ENCODE measurements at places on chromosomes 3 and 15.

- DNase-seq = no peak
Measured at GRCh38 chr3:112745567-112746248, 101.0 kb downstream of the CD200R1L start.

GRCh38 chr15:55928955-55929354 lies 64.5 kb downstream of the NEDD4 start:
- DNase-seq = no peak

DNA sequence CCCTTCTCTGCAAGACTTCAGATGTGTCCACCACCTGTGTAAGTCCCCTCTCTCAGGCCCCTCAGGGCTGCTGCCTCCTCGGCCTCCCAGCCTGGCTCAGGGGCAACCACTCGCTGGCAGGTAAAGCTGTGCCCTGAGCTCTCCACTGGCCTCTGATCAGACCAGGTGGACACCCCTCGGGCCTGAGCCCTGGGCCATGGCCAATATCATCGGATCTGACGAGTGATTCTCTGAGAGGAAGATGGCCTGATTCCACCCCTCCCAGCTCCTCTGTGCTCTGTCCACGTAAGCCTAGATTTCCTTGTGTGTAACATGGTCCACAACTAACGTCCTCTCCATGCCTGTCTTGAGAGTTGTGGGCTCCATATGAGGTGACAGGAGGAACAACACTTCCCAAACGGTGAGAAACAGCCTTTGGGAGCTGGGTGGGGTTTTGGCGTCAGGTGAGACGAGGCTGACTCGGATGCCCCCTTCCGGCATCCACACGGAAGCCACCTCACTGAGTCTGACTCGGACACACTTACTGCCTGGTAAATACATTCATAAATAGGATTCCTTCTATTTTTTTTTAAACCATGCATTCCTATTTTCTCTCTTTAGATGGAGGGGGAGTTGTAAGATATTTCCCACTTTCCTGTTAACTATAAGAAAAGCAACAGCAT lies 86.8 kb downstream of the NUP210 start:
- DNase-seq = no peak

GRCh38 chr3:23501201-23501802 lies 298.2 kb downstream of the UBE2E2 start:
- no peak for DNase-seq

GRCh38 chr3:30281526-30281925 lies 324.9 kb upstream of the TGFBR2 start:
- DNase-seq = no peak

DNA sequence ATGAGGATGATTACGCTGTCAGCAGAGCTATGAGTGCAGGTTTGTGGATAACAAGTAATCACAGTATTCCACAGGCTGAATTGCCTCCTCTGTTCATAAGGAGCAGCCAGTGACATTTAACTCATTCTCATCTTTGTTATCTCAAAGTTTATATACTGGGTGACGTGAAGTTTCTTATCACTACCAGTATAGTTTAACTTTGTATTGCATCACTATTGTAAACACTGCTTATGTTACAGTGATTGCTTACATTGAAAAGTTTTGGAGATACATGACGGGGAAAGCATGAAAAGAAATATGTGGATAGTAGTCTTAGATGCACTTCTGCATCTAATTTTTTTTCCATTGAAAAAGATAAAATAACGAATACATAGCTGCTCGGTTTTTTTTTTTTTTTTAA lies 429.7 kb downstream of the VGLL3 start:
- no peak for DNase-seq

DNA sequence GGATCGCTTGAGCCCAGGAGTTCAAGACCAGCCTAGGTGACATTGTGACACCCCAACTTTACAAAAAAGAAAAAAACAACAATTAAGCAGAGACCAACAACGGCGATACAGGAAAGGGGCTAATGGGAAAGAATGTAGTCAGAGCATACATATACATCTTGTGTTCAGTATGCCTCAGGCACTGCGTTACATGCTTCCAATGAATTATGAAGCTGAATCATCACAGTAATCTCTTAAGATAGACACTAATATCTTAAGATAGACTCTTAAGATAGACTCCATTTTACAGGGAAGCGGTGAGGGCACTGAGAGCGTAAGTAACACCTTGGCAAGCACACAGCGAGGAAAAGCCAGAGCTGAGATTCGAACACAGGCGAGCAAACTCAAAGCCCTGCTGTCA lies 6.1 kb upstream of the LDHAL6B start:
- no peak for DNase-seq

DNA sequence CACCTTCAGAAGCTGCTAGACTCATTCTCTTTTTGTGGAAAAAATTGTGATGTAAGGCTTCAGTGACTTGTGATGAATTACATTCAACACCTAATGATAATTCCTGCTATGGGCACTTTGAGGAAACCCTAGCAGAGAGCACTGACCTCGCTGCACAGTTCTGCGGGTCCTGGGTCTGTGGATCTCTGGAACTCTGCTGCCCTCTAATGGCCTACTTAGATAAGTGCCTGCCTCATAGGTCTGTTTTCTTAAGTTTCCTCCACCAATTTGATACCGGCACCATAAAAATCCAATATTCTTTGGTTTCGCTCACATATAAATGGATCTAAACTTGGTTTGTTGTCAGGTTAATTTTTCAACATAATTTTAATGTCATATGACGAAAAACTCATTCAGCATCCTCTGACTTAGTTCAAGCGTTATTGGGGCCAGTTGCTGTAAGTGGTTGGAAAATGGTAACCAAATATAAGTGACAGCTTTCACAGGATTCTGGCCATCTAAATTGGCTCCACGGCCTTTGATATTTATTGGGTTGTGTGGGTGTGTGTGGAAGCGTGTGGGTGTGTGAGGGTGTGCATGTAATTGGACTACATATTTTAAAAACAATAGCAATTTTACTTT lies 10.4 kb downstream of the SLITRK3 start:
- peak; percentile 66 for DNase-seq

GRCh38 chr15:39554746-39555387 lies 26.0 kb upstream of the THBS1 start:
- DNase-seq = no peak

GRCh38 chr15:90382320-90382719 lies 5.7 kb upstream of the IQGAP1 start:
- DNase-seq = no peak

DNA sequence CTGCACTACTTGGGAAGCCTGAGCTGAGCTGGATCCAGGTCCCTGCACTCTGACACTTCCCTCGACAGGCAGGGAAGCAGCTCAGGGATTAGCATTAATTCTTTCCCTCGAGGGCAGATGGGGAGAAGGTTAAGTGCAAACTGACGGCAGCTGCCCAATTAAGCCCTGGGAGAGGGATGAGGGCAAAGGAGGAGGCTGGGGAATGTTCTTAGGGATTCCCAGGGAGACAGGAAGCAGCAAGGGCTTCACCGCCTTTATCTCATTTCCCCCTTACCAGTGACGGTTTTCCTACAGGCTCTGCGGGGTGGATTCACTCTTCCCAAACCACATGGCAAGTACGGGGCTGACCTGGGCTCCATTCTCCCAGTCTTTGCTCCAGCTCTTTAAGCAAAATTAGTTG lies 519.0 kb upstream of the PROK2 start:
- DNase-seq = no peak

GRCh38 chr3:15430624-15431023 lies 3.2 kb downstream of the EAF1 start:
- no peak for DNase-seq

- no peak for DNase-seq
Measured at GRCh38 chr15:58604455-58604923, 145.0 kb downstream of the ADAM10 start.

DNA sequence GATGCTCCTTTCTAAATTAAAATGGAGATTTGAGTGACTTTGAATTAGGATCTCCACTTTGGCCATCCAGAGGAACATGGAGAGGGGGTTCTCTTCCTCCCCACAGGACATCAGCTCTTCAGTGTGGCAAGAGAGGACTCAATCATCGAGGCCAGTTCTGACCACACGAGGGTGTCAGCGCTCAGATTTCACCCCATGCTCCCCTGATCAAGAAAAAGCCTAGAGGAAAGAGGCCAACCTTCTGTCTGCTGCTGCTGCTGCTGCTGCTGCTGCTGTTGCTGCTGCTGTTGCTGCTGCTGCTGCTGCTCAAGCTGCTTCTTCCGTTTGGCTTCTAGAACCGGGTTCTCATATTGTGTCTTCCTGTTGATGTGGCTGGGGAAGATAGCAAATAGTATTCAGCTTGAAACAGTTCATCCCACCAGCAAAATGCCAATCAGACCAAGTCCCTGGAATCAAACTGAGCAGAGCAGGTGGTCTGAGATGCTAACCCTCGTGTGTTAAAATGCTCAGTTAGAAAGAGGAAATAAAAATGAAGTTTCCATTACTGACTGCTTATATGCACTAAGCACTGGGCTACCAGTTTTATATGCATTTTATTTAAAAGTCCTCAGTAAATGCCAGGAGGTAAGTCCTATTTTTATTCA lies 599.0 kb downstream of the MAGI1 start:
- peak; percentile 36 for DNase-seq

GRCh38 chr3:156551746-156552145 lies 3.2 kb downstream of the SSR3 start:
- no peak for DNase-seq

- no peak for DNase-seq
Measured at GRCh38 chr3:17190353-17191078, 305.8 kb downstream of the PLCL2 start.

DNA sequence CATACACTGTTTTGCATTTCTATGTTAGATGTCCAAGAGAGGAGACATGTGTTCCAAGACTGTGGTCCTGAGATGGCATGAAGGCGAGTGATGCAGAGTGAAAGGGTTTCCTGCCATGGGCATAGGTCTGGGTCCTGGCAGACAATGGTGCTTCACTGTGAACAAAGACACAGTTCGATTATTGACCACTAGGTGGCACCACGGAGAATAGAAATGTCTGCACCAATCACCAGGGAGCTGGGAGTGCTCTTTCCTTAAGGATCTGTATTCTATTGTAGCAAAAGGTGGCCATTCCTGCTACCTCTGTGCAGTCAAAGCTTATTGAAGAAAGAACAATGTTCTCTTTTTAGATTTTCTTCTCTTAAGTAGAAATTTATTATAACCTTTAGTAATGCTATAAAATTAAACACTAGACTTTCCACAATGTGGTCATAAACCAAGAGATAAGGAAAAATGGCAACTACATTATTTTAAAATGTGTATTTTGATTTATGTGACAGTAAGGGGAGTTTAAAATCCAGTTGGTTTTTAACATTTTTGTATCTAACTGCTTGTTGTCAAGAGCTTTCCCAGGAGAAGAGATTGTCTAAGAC lies 88.7 kb downstream of the GABRG3 start:
- DNase-seq = peak; percentile 55

DNA sequence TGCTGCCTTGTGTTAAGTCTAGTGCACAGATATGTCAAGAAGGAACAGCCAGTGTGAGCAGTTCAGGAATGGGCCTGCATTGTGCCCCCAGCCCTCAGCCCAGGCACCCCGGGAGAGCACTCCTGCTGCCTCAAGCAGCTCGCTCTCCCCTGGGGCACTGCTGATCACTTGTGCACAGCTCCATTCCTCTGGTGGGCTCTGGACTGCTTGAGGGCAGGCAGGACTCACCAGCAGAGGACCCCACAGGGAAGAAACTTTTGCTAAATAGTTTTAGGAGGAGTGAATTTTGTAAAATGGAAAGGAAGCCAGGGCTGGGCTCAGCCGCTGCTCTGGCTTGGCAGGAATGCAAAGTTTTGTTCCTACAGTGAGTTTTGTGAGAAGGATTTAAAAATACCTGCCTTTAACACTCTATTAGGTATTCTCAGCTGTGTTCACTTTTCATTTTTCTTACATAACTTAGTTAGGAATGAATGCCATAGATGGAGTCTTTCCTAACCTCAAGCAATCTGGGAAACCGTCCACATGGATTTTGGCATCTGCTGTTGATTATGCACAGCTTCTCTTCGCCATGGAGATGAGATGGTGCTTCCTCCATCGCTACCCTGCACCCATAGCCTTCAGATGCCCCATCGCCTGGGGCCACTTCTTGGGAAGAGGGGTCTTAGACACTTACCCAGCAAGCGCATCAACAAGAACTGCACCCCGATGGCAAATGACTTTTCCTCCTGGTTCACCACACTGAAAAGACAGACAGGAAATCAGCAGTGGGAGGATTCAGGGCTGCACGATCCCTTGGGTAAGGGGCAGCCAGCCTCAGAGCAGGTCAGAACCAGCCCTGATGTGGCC lies 42.3 kb upstream of the RAB6B start:
- DNase-seq = no peak

DNA sequence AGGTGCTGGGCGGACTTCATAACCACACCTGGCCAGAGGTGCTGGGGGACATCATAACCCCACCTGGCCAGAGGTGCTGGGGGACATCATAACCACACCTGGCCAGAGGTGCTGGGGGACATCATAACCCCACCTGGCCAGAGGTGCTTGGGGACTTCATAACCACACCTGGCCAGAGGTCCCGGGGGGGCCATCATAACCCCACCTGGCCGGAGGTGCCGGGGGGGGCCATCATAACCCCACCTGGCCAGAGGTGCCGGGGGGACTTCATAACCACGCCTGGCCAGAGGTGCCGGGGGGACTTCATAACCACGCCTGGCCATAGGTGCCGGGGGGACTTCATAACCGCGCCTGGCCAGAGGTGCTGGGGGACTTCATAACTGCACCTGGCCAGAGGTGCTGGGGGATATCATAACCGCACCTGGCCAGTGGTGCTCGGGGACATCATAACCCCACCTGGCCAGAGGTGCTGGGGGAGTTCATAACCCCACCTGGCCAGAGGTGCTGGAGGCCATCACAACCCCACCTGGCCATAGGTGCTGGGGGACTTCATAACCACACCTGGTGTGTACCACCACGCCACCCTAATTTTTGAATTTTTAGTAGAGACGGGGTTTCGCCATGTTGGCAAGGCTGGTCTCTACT lies 10.7 kb upstream of the TUBGCP5 start:
- no peak for DNase-seq

DNA sequence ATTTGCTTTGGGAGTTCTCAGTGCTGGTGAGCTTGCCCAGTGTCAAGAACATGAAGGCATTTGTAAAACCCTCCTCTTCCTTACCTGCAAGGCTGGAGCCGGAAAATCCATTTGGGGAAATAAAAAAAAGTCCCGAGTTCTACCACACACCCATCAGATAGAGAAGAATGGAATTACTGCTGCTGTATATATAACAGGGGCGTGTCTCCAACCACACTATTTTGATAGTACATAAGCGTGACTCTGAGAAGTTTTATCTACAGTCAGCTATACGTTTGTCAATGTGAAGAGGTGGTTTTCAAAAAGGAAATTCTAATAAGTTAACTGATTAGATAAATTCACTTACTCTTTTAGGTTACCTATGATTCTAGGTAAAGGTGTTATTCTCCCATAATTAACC lies 1.3 kb upstream of the CPA3 start:
- no peak for DNase-seq

DNA sequence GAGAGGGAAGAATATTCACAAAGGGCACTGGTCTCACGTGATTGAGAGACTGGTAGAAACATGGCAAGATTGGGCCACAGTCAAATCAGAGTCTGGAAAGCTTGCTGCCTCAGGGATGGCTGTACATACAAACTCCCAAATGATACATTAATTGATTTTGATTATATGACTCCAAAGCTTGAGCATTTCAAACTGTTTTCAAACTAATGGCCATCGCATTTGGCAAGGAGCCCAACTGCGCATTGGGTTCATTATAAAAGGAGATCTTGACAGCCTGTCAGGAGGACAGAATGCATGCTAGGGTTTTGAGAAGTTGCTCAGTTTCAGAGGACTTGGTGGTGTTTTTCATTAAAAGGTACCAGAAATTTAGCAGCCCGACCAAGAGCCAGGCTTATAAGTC lies 117.7 kb downstream of the PTPRG start:
- DNase-seq = no peak

- DNase-seq = no peak
Measured at GRCh38 chr3:187361835-187362234, 6.3 kb upstream of the RTP4 start.

Data from NCI-H1092 (cell line).